ENCODE measurements at places on chromosomes 16 and 17. TPM values are rescaled to one million over a fixed set of nuclear protein-coding genes. Genes with fewer than 3 reads are reported as not detected.

Gene PRPSAP2
- total RNA-seq: 65.2 TPM

Gene ALOXE3
- not detected for total RNA-seq

Gene NXPH3
- 8.1 TPM for total RNA-seq

Gene SDK2
- 36.8 TPM for total RNA-seq

Gene MT1E
- total RNA-seq: 3.6 TPM

Gene KRT20
- not detected for total RNA-seq

Gene TRAF7
- 67.5 TPM for total RNA-seq

Gene ATP6V0D1
- total RNA-seq: 140 TPM

Gene HID1
- total RNA-seq: 35.2 TPM

Gene KRT31
- total RNA-seq: not detected

Gene TSPAN10
- 5.0 TPM for total RNA-seq

Gene HS3ST4
- total RNA-seq: 0.46 TPM

All from cardiac muscle cell (in vitro differentiated cells and primary cell).